H9 (cell line): ENCODE measurements at places on chromosomes 1 and 21. TPM values are rescaled to one million over a fixed set of nuclear protein-coding genes. Genes with fewer than 3 reads are reported as not detected.

DNA sequence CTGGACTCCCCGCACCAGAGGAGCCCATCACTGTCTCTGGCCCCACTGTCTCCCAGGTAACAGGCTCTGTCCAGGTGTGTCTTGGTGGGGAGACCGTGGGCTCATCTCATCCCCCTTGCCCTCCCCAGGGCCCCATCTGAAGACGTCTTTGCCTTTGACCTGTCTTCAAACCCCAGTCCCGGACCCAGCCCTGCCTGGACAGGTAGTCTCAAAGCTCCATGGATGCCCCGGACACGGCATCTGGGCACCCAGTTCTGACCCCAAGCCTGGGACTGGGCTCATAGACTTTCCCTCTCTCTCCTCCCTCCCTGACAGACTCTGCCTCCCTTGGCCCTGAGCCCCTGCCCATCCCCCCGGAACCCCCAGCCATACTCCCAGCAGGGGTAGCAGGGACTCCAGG, 6.3 kb upstream of the CATSPER4 start:
- H3K27me3 ChIP-seq: no peaks in the 10 kb centered on the region
- H3K4me3 ChIP-seq: no peak overlapping the region
- H3K36me3 ChIP-seq: peaks cover 20% of the 10 kb centered on the region
- no peaks in the 10 kb centered on the region for H3K4me1 ChIP-seq
- no peak overlapping the region for H3K27ac ChIP-seq

DNA sequence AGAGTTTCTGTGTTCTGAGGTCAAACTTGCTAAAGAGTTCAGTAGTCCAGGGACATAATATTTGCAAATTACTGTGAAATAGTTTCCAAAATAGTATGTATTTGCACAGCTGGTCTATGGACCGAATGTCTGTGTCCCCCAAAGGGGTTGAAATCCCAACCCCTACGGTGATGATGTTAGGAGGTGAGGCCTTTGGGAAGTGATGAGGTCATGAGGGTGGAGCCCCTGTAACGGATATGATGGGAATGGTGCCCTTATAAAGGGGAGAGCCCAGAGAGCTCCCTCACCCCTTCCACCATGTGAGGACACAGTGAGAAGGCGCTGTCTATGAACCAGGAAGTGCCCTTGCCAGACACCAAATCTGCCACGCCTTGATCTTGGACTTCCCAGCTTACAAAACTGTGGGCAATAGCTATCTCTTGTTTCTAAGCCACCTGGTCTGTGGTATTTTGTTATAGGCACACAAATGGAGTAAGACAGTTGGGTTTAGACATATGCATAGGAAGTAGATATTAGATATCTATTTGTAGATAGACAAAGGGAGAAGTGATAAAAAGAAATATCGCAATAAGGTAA, 21.7 kb downstream of the RNF187 start:
- H3K4me3 ChIP-seq: no peak overlapping the region
- H3K27ac ChIP-seq: no peak overlapping the region
- no peaks in the 10 kb centered on the region for H3K36me3 ChIP-seq
- H3K27me3 ChIP-seq: peaks cover 10% of the 10 kb centered on the region
- DNase-seq: no peak
- no peaks in the 10 kb centered on the region for H3K4me1 ChIP-seq

DNA sequence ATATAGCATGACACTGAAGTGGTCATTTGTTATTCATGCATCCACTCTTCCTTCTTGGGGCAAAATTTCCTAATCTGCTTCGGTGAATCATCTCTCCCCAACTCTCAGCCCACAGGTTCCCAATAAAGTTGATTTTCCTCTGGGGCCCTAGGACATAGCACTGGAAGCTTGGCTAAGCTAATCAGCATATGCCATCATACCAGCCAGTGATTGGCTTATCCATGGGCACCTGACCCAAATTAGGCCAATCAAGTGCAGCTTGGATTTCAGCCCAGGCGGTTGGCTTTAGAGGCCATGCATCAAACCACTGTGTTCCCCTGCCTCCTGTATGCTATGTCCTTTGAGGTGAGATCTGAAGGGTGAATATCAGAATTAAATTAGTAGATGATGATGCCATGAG, 58.9 kb downstream of the C1orf94 start:
- H3K27ac ChIP-seq: no peak overlapping the region
- no peaks in the 10 kb centered on the region for H3K27me3 ChIP-seq
- no peak for DNase-seq
- H3K36me3 ChIP-seq: peaks cover 6% of the 10 kb centered on the region; the same call in 2 of the 3 replicates

The PCBP3 gene
- 10.8 and 10.9 TPM in 2 replicates for total RNA-seq

DNA sequence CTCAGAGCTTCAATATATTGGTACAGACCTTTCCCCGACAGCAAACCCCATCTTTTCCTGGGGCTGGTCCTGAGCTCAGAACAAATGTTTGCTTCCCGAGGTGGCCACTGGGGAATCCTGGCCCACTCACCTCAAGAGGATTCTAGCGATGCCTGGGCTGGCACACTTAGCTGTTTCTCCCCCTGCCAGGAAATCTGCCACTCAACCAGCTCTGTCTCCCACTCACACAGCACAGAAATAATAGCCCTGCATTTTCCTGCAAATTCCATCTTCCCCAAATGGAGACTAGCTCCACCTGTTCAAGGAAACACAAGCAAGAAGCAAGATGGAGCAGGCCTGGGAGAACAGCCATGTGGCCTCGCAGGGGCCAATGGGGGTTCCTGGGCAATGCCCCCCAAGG, 21.1 kb downstream of the KCNN3 start:
- H3K27me3 ChIP-seq: no peaks in the 10 kb centered on the region
- H3K36me3 ChIP-seq: no peaks in the 10 kb centered on the region
- H3K4me1 ChIP-seq: no peaks in the 10 kb centered on the region; the same call in 1 of the 2 replicates
- DNase-seq: no peak
- H3K27ac ChIP-seq: no peak overlapping the region

- no peaks in the 10 kb centered on the region; the same call in 2 of the 3 replicates for H3K36me3 ChIP-seq
- H3K4me3 ChIP-seq: peak overlapping the region; percentile 93
- no peak overlapping the region for H3K27ac ChIP-seq
- DNase-seq: peak; percentile 42
- H3K27me3 ChIP-seq: no peaks in the 10 kb centered on the region; the same call in 1 of the 2 replicates
These were observed 563 bp downstream of the QSOX1 start for GRCh38 chr1:180155182-180155682.

The KPRP gene
- total RNA-seq: not detected in 2 replicates

DNA sequence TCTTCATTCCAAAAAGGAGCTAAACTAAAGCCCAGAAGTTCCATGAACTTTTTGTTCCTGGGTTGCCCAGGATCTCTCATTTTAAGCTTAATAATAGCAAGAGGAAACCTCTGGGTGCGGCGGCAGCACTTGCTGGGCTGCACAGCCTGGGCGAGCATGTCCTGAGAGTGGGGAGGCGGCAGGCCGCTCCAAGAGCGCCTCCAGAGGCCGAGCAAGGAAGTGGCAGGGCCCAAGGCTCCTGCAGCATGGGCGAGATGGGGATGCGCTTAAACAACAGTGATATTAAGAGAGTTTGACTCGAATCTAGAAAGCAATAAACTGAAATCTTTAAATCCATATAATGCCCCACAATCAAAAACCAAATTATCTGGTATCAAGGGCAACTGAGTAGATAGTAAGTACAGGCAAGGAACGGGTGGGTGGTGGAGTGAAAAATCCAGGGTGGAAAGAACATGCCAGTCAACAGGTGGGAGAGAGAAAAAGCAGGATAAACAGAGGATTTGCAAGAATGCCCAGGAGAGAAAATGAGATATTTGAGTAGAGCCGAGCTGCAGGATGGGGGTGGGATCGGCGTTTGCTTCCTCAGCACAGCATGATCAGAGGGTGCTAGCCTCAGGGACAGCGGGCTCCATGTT, 14.1 kb upstream of the TNR start:
- no peaks in the 10 kb centered on the region for H3K36me3 ChIP-seq
- H3K27ac ChIP-seq: no peak overlapping the region
- peak; percentile 85 for DNase-seq
- H3K27me3 ChIP-seq: no peaks in the 10 kb centered on the region

The PDIK1L gene
- 5.6 and 7.1 TPM in 2 replicates for total RNA-seq

- no peaks in the 10 kb centered on the region; the same call in 1 of the 2 replicates for H3K27me3 ChIP-seq
- peak overlapping the region; percentile 70 for H3K4me3 ChIP-seq
- no peaks in the 10 kb centered on the region for H3K36me3 ChIP-seq
- no peak for DNase-seq
These were observed 23.5 kb downstream of the DHRS3 start for GRCh38 chr1:12594490-12594889.

The PCSK9 gene
- 72.2 and 75.1 TPM in 2 replicates for total RNA-seq

DNA sequence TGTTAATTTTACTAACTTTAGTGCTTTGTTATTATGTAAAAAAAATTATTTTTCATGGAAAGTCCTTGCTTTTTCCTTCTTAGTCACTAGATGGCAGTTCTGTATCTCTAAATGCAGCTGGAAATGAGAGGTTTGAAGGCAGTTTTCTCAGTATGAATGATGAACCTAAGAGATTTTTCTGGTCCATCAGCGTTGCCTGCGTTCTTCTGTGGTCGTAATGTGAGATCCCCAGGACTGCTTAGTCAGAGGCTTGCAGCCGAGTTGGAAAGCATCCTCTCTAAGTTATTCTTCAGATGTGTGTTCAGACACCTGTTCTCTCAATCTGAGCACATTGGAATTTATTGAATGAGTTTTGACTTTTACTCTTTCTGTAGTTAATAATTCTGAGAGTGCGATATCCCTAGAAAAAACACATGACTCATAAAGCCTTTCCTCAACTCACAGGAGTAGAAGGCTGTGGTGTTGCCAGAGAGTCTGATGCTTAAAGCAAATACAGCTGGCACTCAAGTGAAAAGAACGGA, 99.3 kb downstream of the FMN2 start:
- no peaks in the 10 kb centered on the region for H3K36me3 ChIP-seq
- no peaks in the 10 kb centered on the region for H3K4me1 ChIP-seq
- H3K27me3 ChIP-seq: no peaks in the 10 kb centered on the region
- no peak for DNase-seq
- H3K27ac ChIP-seq: no peak overlapping the region

DNA sequence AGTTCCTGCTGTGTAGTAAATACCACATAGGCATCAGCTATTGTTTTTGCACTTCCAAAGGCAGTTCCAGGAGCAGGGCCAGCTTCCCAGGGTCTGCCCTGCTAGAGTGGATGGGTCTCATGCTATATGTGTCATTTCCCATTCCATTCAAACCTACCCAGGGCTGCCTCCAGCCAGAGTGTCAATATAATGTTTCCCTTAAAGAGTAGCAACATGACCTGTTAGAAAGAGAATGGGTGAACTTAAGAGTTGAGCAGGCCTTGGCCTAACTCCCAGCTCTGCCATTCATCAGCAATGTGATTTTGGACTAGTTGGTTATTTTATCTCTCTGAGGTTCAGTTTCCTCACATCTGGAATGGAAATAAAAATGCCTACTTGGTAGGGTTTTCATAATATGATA, 44.9 kb downstream of the RAB3B start:
- H3K27ac ChIP-seq: no peak overlapping the region
- no peaks in the 10 kb centered on the region for H3K27me3 ChIP-seq
- no peak overlapping the region for H3K4me3 ChIP-seq
- H3K4me1 ChIP-seq: no peaks in the 10 kb centered on the region
- DNase-seq: no peak
- H3K36me3 ChIP-seq: peaks cover 56% of the 10 kb centered on the region

- H3K27ac ChIP-seq: no peak overlapping the region
- no peaks in the 10 kb centered on the region for H3K4me1 ChIP-seq
- H3K36me3 ChIP-seq: peaks cover 48% of the 10 kb centered on the region
- DNase-seq: no peak
These were observed 19.4 kb downstream of the NTPCR start for GRCh38 chr1:232969799-232970198.

The SPRR4 gene
- total RNA-seq: not detected in 2 replicates

- DNase-seq: no peak
- H3K4me1 ChIP-seq: no peaks in the 10 kb centered on the region
- H3K27me3 ChIP-seq: no peaks in the 10 kb centered on the region
- no peak overlapping the region for H3K27ac ChIP-seq
- no peak overlapping the region for H3K4me3 ChIP-seq
- no peaks in the 10 kb centered on the region for H3K36me3 ChIP-seq
These were observed 21.9 kb downstream of the MT1HL1 start for GRCh38 chr1:236982380-236982779.

DNA sequence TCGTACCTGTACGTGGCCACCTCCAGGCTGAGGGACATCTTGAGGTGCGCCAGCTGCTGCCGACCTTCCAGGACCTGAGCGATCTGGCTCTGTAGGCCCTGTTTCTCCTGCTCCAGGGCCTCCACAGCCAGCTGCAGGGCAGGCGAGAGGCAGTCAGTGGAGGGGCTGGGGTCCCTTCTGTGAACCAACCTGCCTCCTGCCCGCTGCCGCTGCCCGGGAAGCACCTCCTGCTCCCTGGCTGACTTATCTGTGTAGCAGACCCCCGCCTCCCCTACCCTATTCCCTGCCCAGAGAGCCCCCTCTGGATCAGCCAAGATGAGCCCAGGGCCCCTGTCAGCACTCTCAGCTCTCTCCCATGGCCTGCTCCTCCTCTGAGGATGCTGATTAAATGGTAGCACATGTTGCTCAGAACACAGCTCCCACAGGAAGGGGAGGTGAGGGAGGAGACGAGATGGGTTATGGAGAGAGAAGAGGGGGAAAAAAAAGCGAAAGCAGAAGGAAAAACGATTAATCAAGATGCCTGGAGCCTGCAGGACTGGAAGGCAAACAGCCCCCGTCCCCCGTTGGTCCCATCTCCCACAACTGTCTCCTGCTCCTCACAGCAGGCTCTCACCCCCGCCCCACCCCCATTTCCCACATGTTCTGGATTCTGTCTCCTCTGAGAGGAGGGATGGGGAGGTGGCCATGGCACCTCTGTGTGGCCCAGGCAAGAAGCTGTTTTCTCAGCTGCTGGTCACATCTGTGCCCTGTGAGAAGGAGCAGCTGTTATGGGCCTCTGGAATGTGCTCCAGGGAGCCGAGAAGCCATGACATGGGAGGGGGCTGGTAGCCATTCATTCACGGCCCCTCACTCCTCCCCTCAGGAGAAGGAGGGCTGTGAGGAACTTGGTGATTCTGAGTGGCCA, 1.7 kb downstream of the NES start:
- H3K4me1 ChIP-seq: peaks cover 20% of the 10 kb centered on the region; the same call in 1 of the 2 replicates
- H3K36me3 ChIP-seq: peaks cover 48% of the 10 kb centered on the region
- DNase-seq: peak; percentile 62
- no peaks in the 10 kb centered on the region for H3K27me3 ChIP-seq

The ACKR1 gene
- total RNA-seq: 0.26 and 0.39 TPM in 2 replicates

DNA sequence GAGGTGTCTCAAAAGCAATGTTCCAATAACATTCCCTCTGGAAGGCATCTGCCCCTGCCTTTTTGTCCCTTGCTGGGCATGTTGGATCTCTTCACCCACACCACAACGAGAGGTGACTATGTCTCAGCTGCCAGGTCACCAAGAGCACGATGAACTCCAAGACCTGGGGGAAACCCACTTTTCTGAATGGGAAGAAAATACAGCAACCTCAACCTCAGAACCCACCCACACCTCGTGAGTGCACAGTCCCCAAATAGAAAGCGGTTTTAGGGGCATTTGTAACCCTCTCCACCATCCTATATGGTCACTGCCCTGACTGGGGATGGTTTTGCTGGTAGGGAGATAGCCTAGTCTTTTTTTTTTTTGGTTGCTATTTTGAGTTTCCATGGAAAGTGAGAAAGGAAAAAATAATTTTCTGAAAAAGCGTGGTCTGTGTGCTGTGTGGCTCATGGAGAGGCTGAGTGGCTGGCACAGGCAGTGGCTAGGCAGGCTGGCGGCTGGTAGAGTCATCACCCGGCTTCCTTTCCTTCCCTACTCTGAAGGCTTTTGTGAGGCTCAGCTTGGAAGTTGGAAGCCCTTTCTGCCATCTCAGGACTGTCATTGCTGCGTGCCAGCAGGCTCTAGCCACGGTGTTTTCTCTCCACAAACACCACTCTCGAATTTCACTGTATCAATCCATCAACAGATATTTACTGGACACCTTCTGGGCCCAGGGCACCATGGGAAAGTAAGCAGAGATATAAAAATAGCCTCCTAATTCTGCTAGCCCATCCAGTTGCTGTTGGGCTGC, 15.8 kb downstream of the TSPAN2 start:
- no peaks in the 10 kb centered on the region for H3K27me3 ChIP-seq
- no peaks in the 10 kb centered on the region for H3K36me3 ChIP-seq
- no peak overlapping the region for H3K4me3 ChIP-seq
- no peak overlapping the region for H3K27ac ChIP-seq
- no peaks in the 10 kb centered on the region for H3K4me1 ChIP-seq
